NCI-H2029 treated with DMSO at 0.1 percent for 48 hours (cell line): ENCODE measurements at places on chromosomes 2 and 18.
A peak's percentile ranks its signal among the peaks of the same experiment; 100 is the strongest.

- no peak for DNase-seq
These were observed 8.3 kb upstream of the KLF11 start for GRCh38 chr2:10035053-10035422.

DNA sequence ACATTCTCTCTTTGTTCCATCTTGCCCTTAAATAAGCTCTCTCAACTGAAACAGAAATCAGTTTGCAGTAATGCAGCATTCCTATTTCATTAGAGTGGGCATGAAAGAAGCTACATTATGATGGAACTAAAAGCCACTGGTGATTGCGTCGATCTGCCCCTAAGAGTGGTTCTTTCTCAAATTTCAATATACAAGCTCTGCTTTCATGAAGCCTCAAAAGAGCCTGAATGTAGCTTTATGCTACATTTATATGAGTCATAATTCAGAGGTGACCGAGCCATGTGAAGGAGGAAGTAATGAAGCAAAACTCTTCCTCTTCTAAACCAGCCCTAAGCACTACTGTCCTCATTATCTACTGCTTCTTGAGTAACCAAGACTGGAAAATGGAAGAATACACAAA, 64.8 kb upstream of the CYTIP start:
- no peak for DNase-seq

DNA sequence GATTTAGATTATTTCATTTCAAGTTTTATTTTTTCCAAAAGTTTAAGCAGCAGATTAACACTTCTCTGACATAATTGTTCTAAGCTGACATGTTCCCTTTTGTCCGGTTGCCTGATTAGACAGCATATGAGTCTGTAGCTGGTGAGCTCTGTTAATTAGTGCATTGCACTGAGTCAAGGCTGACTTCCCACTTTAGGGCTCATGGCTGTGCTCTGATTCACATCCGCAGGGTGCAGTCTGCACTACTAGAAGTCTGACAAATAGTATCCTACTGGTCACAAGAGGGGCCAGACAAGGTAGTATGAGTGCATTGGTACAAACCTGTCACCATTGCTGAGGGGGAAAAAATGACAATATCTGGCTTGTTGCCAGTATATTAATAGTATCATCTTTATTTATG, 443.9 kb upstream of the ZNF804A start:
- DNase-seq, result no peak

GRCh38 chr18:48605408-48605845, 66.6 kb downstream of the CTIF start:
- DNase-seq, result no peak

DNA sequence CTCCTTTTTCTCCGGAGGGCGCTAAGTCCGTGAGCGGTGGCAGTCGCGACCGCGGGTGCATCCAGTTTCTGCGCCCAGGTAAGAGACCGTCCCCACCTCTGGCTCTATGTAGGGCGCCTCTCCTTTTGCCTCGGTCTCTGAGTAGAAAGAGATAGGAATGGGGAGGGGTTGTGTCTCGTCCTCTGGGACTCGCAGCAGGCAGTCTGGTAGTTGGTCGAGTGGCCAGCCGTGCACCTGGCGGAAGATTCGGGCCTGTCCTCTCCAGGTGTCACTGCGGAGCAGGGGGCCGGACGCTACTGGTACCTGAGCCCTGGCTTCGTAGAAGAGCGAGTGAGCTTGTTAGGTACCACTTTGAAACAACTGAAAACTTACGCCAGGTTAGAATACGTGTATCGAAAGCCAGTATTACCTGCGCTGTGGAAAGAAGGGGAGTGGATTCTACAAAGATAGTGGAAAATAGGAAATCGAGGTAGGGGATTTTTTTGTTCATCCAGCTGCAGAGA, 403 bp downstream of the MAP2 start:
- peak; percentile 66 for DNase-seq

DNA sequence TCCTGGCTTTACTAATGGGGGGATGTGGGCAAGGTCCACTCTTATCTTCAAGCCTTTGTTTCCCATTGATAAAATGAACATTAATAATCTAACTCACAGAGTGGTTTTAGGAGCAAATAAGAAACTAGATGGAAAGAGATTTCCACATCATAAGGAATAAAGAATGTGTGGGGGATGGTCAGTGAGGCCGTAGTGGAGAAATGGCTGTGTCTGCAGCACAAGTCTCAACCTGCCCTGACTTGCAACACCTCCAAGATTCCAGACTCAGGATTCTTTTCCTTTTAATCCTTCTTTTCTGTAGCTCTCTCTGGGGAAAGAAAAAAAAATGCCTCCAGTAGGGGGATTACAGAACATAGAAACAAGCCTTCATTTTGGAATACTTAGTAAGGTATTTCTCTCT, 124.2 kb upstream of the MEX3C start:
- no peak for DNase-seq

DNA sequence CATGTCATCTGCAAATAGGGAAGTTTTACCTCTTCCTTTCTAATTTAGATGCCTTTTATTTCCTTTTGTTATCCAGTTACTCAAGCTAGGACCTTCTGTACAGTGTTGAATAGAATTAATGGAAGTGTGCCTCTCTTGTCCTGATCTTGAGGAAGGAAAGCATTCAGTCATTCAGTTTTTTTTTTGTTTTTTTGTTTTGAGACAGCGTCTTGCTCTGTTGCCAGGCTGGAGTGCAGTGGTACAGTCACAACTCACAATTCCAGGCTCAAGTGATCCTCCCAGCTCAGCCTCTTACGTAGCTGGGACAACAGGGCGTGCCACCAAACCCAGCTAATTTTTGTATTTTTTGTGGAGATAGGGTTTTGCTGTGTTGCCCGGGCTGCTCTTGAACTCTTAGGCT, 203.9 kb upstream of the ALPP start:
- DNase-seq, result no peak

GRCh38 chr2:12169721-12170120, 423.3 kb downstream of the LPIN1 start:
- DNase-seq, result no peak

GRCh38 chr2:42046819-42047487, 868 bp upstream of the PKDCC start:
- no peak for DNase-seq

DNA sequence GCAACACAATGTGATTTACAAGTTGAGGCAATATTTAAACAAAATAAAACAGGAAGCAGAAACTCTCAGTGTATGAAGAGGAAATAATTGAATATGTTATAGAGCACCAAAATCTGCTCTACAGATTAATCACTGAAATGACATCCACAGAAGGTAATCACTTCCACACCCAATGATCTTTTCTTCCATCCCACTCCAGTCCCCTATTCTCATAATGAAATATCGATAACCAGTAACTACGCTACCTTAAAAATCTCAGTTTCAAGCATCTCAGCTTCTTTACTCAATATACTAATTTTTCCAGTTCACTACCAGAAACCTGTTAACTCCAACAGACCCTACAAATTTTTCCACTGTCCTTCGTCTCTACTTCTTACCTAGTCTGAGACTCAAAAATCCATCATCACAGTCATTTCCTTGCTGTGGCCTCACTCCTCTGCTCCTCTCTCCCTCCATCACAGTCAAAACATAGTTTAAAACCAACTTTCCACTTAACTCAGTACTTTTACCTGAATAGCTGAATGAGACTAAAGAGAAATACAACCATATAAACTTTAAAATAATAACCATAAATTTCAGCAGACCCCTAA, 67.1 kb downstream of the MEMO1 start:
- DNase-seq, result no peak

- DNase-seq, result no peak
These were observed 15.7 kb upstream of the OLA1 start for GRCh38 chr2:174263997-174264396.

DNA sequence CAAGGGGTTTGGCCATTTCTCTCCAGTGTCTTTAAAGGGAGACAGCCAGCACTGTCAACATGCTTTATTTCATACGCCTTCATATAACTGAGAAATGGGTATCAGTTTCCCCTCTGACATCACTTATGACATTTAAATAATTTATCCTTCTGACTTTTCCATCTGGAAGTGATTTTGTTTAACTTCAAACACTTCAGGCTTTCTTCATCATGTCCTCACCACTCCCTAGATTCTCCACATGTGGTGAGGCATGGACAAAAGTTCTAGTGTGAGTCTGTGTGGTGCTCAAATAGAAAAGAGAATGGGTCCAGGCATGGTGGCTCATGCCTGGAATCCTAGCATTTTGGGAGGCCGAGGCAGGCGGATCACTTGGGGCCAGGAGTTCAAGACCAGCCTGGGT, 158.6 kb downstream of the TXNL1 start:
- no peak for DNase-seq

DNA sequence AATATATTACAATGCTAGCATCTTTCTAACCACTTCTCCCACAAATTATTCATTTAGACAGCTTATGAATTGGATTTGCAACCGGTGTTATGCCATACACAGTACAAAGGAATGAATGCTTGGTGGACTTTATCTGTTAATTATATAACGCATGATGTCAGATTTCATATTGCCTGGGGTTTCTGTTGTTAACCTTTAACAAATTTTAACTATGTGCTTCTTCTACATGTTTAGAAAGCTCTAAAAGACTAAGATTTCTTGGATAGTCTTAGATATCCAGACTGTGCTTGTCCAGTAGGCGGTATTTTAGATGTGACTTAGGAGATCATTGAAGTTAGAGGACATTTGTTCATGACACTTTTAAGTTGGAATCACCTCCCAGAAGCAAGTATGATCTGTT, 976.3 kb downstream of the TMEM182 start:
- no peak for DNase-seq

- no peak for DNase-seq
These were observed 155.5 kb upstream of the ID2 start for GRCh38 chr2:8526403-8526696.

DNA sequence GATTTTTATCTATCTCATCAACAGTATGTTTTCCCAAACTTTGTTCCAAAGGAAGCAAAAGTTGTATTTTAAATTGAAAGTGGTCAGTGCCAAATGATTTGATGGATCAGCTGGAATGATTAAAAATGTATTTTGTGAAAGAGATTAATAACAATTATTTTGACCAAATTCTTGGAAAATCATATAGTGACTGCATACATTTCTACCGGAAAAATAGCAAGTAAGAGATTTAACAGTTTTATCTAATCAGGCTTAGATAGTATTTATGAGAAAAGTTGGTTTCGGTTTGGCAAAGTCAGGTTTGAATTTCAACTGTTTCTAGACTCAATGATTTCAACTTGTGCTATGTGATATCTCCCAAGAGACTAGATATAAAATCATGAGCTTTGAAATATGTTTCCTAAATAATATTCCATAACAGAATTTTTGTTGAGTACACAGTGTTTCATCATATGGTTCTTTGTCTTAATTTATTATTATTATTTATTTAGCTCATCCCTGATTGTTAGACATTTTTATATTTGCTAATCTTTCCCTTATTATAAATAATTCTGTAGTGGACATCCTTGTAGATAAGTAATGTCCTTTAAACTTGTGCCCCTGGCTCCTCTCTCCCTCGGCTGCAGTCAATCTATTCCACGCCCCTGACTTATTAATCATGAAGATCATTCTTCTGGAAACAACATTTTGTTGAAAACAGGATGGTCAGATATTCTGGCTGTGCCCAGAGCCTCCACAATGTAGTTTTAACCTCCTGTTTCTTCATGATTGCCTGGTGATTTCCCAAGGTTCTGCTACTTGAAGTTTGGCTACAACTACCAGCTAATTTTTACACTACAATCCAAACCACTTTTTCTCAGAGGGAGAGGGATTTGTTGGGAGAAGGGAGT, 520.7 kb upstream of the TCF4 start:
- DNase-seq, result no peak

DNA sequence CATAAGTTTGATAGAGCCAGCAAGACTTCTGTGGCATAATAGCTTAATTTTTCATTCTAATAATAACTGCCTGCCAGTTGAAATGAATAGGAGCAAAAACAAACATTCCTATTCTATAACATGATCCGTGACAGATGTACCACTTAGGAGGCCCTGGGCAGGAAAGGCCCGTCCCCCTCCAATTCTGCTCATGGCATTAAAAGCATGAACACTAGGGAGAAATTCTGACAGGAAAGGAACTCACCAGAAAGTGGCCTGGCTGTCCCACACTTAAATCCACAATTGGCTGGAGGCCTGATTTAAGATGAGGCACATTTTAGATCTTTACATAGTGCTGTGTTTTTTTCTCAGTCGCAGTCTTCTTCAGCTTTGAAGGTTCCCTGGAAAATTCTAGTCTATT, 261.9 kb upstream of the ETAA1 start:
- DNase-seq, result no peak

DNA sequence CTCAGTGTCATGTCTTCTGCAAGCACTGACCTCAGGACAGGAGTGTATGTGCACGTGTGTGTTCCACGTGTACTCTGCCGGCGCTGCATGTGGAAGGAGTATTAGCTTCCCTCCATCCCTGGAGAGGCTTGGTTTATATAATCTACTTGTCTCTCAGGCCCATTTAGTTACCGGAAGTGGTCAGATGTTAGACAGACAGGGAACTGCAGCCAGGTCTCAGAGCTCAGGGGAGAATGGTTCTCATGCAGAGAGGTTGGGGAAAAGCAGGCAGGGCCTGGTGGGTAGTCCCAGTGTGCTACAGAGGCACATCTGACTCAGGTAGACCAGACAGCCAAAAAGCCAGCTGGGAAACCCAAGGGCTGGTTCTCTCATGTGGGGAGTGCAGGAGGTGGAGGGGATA, 167.9 kb downstream of the CTIF start:
- no peak for DNase-seq

- no peak for DNase-seq
These were observed 26.9 kb upstream of the GLS start for GRCh38 chr2:190853531-190854383.

- no peak for DNase-seq
These were observed 38.8 kb downstream of the ITGB1BP1 start for GRCh38 chr2:9384521-9384920.
